BJ (cell line): ENCODE measurements at places on chromosomes 4 and X. TPM values are rescaled to one million over a fixed set of nuclear protein-coding genes. Genes with fewer than 3 reads are reported as not detected.

GRCh38 chrX:106897259-106897658, 5.9 kb downstream of the RIPPLY1 start:
- no peak for DNase-seq

DNA sequence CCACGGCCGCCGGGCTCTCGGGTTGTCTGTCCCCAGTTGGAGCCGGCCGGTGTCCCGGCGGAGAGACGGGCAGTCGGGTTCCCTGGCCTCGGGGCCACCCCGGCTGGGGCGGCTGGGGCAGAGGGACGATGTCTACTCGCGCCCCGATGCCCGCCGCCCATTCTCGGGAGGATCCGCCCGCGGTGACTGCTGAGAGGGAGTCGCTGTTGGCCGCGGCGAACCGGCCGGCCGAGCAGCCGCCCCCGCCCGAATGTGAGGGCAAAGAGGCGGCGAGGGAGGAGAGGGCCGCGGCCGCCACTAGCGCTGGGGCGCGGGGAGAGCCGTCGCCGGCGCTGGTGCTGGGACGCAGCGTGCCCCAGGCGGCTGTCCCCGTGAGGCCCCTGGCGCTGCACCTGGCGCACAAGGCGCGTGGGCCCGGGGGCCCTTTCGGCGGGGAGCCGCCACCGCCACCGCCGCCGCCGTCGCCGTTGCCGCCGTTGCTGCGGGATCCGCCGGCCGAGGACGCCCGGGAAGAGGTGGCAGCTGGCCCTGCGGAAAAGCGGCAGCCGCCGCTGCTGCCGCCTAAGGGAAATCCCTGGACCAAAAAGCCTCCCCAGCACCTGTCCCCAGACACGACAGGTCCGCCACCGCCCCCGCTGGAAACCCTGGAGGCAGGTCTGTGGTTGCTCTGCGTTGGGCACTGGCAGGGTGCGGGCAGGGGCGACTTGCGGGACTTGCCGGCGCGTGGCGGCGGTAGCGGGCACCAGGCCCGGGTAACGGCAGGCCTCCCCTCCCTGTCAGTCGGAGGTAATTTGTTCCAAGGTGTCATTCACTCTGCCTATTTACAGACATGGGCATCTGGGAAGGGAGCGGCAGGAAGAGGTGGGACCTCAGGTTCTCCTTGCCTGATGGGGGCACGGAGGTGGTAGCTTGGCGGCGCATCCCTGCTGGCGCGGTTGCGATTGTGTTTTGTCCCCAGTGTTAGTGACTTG, 739 bp downstream of the LARP1B start:
- DNase-seq: no peak

GRCh38 chrX:136450050-136450830, 37.5 kb upstream of the BRS3 start:
- DNase-seq: no peak

DNA sequence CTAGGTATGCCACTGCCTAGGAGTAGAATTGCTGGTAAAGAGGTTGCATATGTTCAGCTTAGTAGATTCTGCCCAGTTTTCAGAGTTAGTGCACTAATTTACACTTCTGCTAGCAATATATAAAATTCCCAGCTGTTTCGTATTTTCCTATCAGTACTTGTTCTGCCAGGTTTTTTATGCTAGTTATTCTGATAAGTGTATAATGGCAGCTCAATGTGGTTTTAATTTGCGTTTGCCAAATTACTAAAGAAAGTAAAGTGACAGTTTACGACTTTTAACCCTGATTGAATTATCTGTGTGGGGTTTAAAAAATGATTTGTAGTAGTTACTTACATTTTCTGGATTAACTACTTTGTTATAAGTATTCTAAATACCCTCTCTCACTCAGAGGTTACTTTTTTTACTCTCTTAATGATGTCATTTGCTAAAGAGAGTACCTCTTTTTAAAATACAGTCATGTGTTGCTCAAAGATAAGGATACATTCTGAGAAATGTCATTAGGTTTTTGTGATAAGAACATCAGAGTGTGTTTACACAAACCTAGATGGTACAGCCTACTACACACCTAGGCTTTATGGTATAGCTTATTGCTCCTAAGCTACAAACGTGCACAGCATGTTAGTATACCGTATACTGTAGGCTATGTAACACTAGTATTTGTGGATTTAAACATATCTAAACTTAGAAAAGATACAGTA, 363.2 kb downstream of the IL15 start:
- no peak for DNase-seq

DNA sequence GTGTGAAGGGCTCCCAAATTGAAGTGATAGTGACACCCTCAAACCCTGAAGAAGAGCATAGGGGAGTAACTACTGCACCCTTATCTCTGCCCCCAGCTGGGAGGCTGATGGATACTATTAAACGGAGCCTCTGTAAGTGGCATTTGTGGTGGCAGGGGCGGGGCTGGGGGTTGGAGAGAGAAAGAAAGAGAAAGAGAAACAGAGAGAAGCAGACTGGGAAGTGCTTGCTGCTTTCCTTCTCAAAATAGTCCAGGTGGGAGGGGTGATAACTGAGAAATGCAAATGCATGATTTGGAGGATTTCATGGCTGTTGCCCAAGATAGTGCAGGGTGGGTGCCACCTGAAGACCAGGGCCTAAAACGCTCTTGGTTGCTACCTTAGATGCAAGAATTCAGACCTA, 253.5 kb upstream of the GATB start:
- no peak for DNase-seq

- no peak for DNase-seq
Observed at GRCh38 chrX:39667736-39668482, 429.8 kb downstream of the BCOR start.

FGA gene
- polyA plus RNA-seq: not detected in 2 replicates

DNA sequence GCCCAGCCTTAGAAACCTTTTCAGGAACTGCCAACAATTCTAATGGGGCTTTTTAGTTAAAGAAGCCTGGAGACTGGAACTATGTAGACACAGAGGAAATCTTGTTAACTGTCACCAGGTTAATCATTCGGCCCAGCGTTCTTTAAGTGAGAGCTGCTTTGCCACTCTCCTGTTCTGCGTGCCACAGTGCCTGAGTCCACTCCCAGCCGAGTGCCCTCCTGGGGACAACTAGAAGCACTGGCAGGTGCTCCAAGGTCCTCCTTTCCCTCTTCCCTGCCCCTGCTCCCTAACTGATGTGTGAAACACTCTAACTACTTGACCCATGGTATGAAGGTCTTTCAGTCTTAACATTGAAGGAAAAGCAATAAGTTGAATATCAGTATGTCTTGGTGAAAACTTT, 151.2 kb upstream of the TLL1 start:
- DNase-seq: no peak

DNA sequence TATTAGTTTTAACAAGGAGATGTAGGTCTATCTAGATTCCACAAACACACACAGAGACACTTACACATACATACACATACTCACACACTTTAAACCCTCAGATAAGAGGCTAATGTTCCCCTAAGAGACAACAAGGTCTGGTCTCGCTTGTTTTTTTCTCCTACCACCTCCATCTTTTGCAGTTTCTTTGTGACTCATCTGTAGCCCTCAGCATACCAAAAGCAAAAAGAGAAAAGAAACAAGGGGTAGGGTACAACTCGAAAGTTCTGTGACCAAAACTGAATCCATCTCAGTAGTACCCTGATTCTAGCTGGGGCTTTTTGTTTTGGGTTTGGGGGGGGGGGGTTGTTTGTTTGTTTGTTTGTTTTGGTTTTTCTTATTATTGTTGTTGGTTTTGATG, 12.2 kb upstream of the EXOSC9 start:
- no peak for DNase-seq

SPIN2B gene
- 5.8 and 8.8 TPM in 2 replicates for polyA plus RNA-seq

DNA sequence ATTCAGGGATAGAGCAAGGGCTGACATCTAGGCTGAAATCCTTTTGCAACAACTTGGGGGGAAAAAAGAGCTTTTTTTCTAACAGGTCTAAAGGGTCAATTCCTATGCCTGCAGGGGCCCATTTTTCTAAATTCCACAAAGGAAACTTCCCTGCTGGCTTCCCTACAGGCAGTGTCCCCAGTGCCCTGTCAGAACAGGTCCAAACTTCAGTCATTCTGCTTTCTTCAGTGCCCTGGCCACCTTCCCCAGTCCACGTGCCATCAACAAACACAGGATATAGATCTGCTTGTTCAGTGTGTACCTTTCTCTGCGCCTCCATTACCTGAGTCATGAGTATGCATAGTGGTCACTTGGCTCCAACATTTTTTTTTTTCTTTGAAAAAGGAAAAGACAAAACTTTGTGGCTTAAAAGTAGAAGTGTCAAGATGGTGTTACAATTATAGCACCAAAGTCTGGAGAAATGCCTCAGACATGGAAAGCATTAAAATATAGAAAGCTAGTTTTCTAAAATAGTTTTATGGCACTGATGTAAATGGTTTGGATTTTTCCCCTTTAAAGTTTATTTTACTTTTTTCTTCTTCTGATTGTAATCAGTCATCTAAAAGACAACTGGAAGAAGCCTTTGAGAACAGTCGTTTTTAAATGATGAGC, 84.0 kb upstream of the JADE1 start:
- no peak for DNase-seq

- no peak for DNase-seq
Observed at GRCh38 chr4:171348090-171348489, 465.1 kb upstream of the GALNTL6 start.

DKK2 gene
- 0.25 and 0.37 TPM in 2 replicates for polyA plus RNA-seq

DNA sequence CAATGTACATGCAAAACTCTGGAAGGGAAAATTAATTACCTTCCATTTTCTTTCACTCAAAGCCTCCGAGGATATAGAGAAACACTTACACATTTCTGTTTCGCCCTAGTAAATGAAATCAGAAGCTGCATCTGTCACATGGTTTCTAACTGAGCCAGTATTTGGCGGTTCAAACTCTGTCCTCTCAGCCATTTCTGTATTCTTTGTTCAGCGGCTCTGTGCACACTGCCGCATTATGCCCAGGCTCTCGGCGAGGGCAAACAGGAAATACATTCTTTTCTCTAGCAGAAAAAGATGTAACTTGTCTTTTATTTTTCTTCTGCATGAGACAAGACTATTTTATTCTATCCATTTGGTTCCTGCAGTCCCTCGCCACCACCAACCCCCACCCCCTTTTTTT, 71.4 kb upstream of the GPM6B start:
- DNase-seq: no peak

DNA sequence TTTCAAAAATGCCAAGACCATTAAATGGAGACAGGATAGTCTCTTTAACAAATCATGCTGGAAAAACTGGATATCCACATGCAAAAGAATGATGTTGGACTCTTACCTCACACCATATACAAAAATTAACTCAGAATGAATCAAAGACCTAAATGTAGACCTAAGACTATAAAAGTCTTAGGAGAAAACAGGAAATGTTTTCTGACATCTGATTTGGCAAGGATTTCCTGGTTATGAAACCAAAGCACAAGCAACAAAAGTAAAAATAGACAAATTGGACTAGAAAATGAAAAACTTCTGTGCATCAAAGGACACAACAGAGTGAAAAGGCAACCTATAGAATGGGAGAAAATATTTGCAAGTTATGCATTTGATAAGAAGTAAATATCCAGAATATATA, 37.6 kb downstream of the ARFIP1 start:
- peak; percentile 21 for DNase-seq

FDCSP gene
- not detected in 2 replicates for polyA plus RNA-seq

KCNIP4 gene
- not detected in 2 replicates for polyA plus RNA-seq
